Left lung (tissue), 14 donors: ENCODE measurements at places on chromosomes 3 and 15. TPM values are rescaled to one million over a fixed set of nuclear protein-coding genes. Genes with fewer than 3 reads are reported as not detected.
A peak's percentile ranks its signal among the peaks of the same experiment; 100 is the strongest.

Gene GOLGA8S
- polyA plus RNA-seq = 1.3 TPM

Gene RASL12
- polyA plus RNA-seq = 106 TPM

Gene ECE2
- not detected for polyA plus RNA-seq

DNA sequence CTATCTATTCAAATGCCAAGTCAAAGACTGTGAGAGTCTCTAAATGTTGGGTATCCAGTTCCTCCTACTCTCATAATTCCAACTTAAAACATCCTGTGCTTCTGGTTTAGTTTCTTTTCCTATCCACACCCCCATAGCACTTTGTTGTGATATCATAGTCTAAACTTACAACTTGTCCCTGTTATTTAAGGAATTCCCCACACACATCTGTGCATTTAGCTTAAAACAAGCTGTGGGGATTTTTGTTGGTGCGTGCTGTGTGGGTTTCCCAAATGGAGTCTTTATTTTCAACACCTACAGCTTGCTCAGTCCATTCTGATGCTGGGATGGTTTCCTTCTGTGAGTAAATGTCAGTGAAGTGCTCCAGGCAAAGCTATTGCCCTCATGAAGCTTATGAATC is 167.3 kb downstream of the GMNC start:
- DNase-seq = no peak

- DNase-seq = no peak
Observed at GRCh38 chr15:57245130-57245529, 131.2 kb upstream of the CGNL1 start.

DNA sequence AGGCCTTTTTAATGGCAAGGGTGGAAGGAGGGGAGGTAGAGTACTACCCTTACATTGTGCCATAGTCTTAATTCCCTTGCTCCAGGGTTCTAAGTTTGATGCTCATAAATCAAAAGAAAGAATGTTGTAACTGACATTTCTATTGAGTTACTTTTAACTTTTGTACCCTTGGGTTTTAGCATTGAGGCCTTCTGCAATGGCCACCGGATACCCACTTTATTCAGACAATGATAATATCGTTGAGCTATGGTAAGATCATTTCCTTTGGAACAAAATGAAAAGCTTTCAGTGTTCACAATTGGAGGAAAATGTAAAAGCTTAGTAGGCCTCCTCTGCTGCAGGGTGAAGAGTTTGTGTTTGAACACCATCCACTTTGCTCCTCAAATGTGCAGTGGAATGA is 16.8 kb downstream of the CGNL1 start:
- no peak for DNase-seq

DNA sequence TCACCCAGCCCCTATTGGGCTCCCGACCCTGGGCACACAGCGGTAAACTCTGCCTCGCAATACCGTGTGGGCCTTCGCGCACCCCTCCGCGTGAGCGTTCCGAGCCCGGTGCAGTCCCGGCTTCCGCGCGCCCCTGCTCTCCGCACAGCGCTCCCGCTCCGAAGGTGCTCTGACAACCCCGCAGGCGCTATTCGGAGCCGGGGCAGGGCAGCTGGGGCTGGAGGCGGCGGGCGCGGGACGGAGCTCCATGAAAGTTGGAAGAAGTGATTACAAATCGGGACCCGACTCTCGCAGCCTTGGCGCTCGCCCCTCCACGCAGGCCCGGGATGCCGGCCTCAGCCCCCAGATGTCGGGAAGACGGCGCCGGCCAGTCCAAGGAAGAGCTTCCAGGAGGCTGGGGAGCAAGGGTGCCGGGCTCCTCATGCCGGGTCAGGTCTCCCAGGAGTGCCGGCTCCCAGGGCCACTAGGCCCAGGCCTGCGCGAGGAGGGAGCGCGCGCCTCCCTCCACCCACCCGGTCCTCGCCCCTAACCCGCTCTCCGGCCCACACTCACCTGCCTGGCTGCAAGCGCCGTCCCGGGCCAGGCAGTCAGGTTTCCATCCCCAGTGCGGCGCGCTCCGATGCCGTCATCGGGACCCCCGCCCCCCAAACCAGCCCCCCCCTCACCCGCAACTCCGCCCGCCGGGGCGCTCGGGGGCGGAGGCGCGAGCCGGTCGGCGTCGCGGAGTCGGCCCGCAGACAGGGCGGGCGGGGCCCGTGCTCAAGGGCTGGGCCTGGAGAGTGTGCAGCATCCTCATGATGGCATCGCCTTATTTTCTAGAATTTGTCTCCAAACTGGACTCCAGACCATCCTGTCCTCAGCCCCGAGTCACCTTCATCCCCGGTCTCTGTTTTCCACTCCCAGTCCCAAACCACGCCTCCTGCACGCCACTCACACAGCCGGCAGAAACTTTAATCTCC is at the start of gene KIF7:
Gene KIF7, minus strand, starts transcription at position 621 of the 959 bp plus-strand sequence. CDS start 2,537 bp downstream, outside the sequence.
- peak; percentile 60 for DNase-seq

GRCh38 chr3:57952208-57952631 is 56.0 kb upstream of the FLNB start:
- no peak for DNase-seq

GRCh38 chr3:6467186-6467585 is 393.7 kb upstream of the GRM7 start:
- DNase-seq = no peak
